CD8-positive, alpha-beta memory T cell (primary cell): ENCODE measurements at places on chromosomes 11 and 22. TPM values are rescaled to one million over a fixed set of nuclear protein-coding genes. Genes with fewer than 3 reads are reported as not detected.

Gene BAIAP2L2
- 0.53 TPM for total RNA-seq

Gene MUC5B
- not detected for total RNA-seq

Gene NLRP14
- not detected for total RNA-seq

Gene CCDC88B
- 105 TPM for total RNA-seq

DNA sequence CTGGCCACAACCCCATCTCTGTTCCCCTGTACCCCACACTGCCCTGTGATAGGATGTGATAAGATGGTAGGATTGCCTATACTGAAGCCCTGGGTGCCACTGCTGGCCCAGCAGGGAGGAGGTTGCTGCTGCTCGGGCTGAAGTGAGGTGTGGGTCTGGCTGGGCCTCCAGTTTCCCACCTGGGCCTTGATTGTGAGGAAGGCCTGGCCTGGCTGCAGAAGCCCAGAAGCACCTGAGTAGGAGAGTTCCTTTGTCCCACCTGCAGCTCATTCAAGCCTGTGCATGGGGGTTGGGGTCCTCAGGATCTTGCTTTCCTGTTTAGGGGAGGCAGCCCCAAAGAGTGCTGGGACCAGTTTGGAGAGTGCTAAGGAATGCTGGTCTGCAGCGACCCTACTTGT, 3.3 kb downstream of the ST3GAL4 start:
- H3K27ac ChIP-seq: no peak overlapping the region
- no peaks in the 10 kb centered on the region for H3K27me3 ChIP-seq
- no peak for DNase-seq
- H3K4me1 ChIP-seq: peaks cover 14% of the 10 kb centered on the region
- no peak overlapping the region for H3K4me3 ChIP-seq
- H3K36me3 ChIP-seq: no peaks in the 10 kb centered on the region

DNA sequence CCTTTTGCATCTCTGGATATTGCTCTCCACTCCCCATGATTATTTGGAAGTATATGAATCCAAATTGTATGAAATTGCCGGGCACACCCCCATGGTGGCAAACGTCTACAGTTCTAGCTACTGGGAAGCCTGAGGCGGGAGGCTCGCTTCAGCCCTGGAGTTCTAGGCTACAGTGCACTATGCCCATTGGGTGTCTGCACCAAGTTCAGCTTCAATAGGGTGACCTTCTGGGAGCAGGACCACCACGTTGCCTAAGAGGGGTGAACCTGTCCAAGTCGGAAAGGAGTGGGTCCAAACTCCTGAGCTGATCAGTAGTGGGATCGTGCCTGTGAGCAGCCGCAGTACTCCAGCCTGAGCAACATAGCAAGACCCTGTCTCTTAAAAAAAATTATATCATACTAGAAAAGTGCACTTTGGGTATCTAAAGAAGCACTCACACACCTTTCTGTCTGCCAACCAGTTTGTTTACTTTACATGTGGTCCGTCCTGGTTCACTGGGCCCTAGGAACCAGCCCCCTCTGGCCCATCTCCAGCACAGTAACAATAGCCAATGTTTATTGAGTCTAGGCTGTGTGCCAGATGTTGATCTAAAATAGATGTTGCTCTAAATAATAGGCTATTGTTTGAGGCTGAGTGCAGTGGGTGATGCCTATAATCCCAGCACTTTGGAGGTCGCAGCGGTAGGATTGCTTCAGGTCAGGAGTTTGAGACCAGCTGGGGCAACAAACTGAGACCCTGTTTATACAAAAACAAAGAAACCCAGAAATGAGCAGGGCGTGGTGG, 16.4 kb upstream of the KAT5 start:
- DNase-seq: no peak
- H3K36me3 ChIP-seq: no peaks in the 10 kb centered on the region
- no peak overlapping the region for H3K4me3 ChIP-seq
- no peaks in the 10 kb centered on the region for H3K27me3 ChIP-seq
- no peak overlapping the region for H3K27ac ChIP-seq

GRCh38 chr22:50703726-50704509, 31.3 kb downstream of the SHANK3 start:
- peak; percentile 43 for DNase-seq
- no peaks in the 10 kb centered on the region for H3K27me3 ChIP-seq
- peaks cover 7% of the 10 kb centered on the region for H3K4me1 ChIP-seq
- no peak overlapping the region for H3K27ac ChIP-seq
- no peaks in the 10 kb centered on the region for H3K36me3 ChIP-seq

DNA sequence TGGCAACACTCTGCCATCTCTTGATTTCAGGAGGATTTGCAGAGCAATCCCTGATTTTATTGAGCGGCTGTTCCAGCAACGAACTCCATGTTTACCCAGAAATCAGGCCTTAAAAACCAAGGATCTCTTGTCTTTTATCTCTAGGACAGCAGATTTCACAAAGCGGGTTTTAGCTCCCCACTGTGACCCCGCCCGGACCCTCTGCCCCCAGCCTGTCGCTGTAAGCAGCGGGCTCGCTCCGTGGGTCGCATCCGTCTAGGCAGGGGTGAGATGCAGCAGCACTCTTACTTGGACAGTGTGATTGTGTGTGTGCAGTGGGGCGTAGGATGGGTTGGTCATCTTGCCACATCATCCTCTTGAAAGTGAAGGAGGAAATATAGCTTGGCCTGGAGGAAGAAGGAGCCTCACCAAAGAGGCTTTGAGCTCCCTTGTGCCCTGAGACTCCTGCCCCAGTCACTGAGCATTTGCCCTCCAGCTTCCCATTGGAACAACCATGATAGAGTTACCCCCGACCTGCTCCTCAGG, 189.2 kb upstream of the TBCEL start:
- H3K36me3 ChIP-seq: no peaks in the 10 kb centered on the region
- no peak overlapping the region for H3K4me3 ChIP-seq
- no peaks in the 10 kb centered on the region for H3K27me3 ChIP-seq
- no peak for DNase-seq

GRCh38 chr11:94895451-94895850, 77.9 kb downstream of the CWC15 start:
- no peaks in the 10 kb centered on the region for H3K4me1 ChIP-seq
- H3K36me3 ChIP-seq: no peaks in the 10 kb centered on the region
- H3K27me3 ChIP-seq: no peaks in the 10 kb centered on the region

DNA sequence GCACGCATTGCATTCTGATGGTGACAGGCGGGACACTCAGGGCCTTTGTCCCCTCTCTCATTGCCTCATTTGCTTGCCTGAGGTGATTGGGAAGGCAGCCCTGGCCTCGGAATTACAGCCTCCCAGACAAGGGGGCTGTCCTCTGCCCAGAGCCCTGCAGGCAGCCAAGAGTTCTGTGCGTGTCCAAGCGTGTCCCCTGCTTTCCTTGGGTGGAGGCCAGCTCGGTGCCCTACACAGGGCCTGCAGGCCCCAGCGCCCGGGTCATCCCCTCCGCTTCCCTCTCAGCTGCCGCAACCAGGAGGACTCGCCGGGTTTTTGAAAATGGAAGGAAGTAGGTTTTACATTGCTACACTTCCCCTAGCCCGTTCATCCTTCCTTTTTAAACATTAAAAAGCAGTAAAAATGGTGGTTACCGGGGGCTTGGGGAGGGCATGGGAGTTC, 1.9 kb downstream of the GRAMD4 start:
- H3K36me3 ChIP-seq: no peaks in the 10 kb centered on the region
- no peak for DNase-seq
- no peaks in the 10 kb centered on the region for H3K4me1 ChIP-seq
- H3K27ac ChIP-seq: no peak overlapping the region
- H3K27me3 ChIP-seq: no peaks in the 10 kb centered on the region
- H3K4me3 ChIP-seq: no peak overlapping the region

DNA sequence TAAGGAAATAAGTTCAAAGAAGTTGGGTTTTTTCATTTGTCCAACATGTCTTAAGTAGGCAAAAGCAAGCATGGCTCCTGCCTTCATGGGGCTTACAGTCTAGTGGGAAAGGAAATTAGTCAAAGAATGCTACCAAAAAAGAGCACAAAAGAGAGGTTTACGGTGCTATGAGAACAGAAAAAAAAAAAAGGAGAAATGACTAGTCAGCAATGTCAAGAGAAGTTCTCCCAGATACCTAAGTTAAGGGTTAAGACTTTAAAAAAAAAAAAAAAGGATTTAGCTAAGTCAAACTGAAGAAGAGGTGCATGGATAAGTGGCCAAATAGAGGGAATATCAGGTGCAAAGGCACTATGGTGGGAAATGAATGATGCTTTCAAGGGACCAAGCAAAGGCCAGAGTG, 29.3 kb downstream of the SERGEF start:
- H3K27me3 ChIP-seq: no peaks in the 10 kb centered on the region
- no peak for DNase-seq
- no peaks in the 10 kb centered on the region for H3K4me1 ChIP-seq
- peaks cover 24% of the 10 kb centered on the region for H3K36me3 ChIP-seq
- no peak overlapping the region for H3K27ac ChIP-seq

- no peaks in the 10 kb centered on the region for H3K4me1 ChIP-seq
- no peaks in the 10 kb centered on the region for H3K27me3 ChIP-seq
- no peak overlapping the region for H3K27ac ChIP-seq
- H3K36me3 ChIP-seq: no peaks in the 10 kb centered on the region
Observed at GRCh38 chr11:40241524-40242051, 1217.9 kb downstream of the LRRC4C start.

DNA sequence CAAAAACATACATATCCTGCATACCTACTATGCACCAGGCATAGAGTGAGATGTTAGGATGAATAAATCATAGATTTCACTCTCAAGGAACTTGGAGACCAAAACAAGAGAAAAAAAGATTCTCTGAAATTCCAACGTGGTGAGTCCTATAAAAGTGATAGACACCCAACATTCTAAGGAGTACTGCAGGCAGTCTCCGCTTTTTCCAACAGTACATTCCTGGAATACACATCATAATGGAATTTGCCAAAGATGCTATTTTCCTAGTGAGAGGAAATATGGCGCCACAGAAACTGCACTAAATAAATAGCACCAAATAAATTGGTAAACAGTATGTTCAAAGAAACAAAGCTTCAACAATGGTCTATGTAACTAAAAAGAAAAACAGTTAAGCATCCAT, 6.0 kb downstream of the TMEM123 start:
- peaks cover 56% of the 10 kb centered on the region for H3K4me1 ChIP-seq
- no peaks in the 10 kb centered on the region for H3K27me3 ChIP-seq
- H3K27ac ChIP-seq: no peak overlapping the region
- no peak for DNase-seq
- no peak overlapping the region for H3K4me3 ChIP-seq
